ENCODE measurements at places on chromosomes 12 and 14. TPM values are rescaled to one million over a fixed set of nuclear protein-coding genes. Genes with fewer than 3 reads are reported as not detected.

DNA sequence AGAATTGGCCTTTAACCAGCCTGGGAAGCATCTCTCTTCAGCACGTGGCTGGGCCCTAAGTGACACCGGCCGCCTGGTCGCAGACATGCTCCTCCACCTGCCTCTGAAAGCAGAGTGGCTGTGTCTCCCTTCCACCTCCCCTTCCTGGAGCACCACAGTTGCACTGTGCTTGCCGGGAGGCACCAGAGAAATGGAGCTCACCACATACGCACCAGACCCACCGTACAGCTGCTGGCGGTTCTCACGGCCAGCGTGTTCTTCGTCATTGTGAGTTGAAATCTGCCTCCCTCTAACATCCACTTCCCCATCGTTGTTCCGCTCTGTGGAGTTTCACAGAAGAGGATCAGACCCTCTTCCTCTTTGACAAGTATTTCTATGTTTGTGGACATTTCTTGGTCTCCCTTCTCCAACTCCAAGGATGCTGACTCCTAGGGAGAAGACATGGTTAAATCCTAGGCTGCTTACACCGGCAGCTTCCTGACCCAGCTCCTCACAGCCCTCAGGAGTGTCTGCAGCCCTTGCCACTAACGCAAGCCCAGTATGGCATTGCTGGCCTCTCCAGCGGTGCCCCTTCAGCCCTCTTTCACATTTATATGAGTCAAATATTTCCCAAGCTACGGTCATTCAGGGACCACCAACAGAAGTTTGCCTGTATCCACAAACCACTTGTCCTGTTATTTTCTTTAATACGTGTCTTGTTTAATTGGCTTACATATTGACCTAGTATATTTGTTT is 11.5 kb upstream of the KRT5 start:
- no peak overlapping the region for H3K27ac ChIP-seq
- no peaks in the 10 kb centered on the region for H3K27me3 ChIP-seq
- no peak overlapping the region for H3K4me3 ChIP-seq
- no peak for DNase-seq
- no peaks in the 10 kb centered on the region for H3K4me1 ChIP-seq
- no peaks in the 10 kb centered on the region for H3K36me3 ChIP-seq

- no peaks in the 10 kb centered on the region for H3K4me1 ChIP-seq
- H3K36me3 ChIP-seq: no peaks in the 10 kb centered on the region
- H3K27ac ChIP-seq: no peak overlapping the region
- H3K27me3 ChIP-seq: no peaks in the 10 kb centered on the region
- DNase-seq: no peak
- no peak overlapping the region for H3K4me3 ChIP-seq
Measured at GRCh38 chr14:104101651-104102281, 16.3 kb downstream of the ASPG start.

Gene ARL1
- total RNA-seq: 48.4 TPM

Gene BEST3
- total RNA-seq: not detected

DNA sequence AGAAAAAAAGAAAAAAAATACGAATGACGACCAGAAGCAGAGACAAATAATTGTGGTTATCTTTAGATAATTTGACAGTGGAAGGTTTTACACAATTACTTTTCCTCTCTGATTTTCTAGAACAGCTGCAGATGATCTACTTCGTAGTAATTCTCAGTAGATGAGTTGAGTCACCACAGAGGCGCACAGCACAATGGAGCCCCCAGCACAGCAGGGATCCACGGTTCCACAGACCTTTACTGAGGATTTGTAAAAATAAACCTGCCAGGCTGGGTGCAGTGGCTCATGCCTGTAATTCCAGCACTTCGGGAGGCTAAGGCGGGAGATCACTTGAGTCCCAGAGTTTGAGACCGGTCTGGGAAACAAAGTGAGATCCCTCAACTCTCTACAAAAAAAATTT is 29.3 kb downstream of the AMN start:
- DNase-seq: no peak
- H3K27me3 ChIP-seq: no peaks in the 10 kb centered on the region
- no peak overlapping the region for H3K4me3 ChIP-seq
- no peak overlapping the region for H3K27ac ChIP-seq
- peaks cover 24% of the 10 kb centered on the region for H3K4me1 ChIP-seq

DNA sequence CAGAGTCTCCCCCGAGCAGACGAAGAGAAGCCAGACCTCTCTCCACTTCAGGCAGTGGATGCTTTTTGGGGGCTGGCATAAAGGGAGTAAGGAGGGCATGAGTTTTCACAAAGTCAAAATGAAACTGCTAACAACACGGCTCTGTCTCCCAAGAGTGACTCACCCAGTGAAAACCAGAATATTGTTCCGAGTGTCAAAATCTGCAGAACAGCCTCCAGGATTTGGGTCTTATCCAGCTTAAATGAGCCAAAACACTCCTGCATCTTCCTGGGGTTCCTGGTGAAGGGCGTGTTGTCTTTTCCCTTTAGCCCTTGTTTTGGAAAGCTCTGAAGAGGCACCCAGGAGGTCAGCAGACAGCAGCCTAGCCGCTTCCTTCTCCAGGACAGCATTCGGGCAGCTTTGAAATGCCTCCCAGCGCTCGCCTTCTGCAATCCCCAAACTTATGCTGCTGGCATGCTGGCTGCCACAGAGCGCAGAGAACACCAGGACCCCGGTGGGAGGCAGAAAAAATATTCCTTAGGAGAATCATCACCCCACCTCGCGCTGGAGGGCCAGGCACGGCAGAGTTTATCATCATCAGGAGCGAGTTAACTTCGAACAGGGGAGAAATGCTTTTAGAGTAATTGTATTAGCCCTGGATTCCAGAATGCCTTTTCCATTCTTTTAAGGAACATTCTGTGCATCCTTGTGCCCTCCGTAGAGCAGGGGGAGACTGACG is 117.7 kb upstream of the NCOR2 start:
- H3K27ac ChIP-seq: no peak overlapping the region
- no peak overlapping the region for H3K4me3 ChIP-seq
- peaks cover 34% of the 10 kb centered on the region for H3K4me1 ChIP-seq
- peak; percentile 7 for DNase-seq
- H3K27me3 ChIP-seq: no peaks in the 10 kb centered on the region

Gene C3AR1
- 0.21 TPM for total RNA-seq

Gene OR10P1
- total RNA-seq: not detected

- peaks cover 36% of the 10 kb centered on the region for H3K4me1 ChIP-seq
- DNase-seq: peak; percentile 58
- peak overlapping the region; percentile 94 for H3K27ac ChIP-seq
- H3K36me3 ChIP-seq: peaks cover 9% of the 10 kb centered on the region
- no peaks in the 10 kb centered on the region for H3K27me3 ChIP-seq
Measured at GRCh38 chr12:14774906-14775635, 28.2 kb downstream of the WBP11 start.

GRCh38 chr12:20578142-20578541 is 117.0 kb upstream of the SLCO1C1 start:
- no peaks in the 10 kb centered on the region for H3K27me3 ChIP-seq
- DNase-seq: no peak
- H3K36me3 ChIP-seq: no peaks in the 10 kb centered on the region

Gene GPR135
- 0.67 TPM for total RNA-seq

GRCh38 chr12:4460761-4461160 is 15.1 kb upstream of the FGF6 start:
- no peaks in the 10 kb centered on the region for H3K36me3 ChIP-seq
- no peaks in the 10 kb centered on the region for H3K4me1 ChIP-seq
- H3K4me3 ChIP-seq: no peak overlapping the region
- H3K27me3 ChIP-seq: no peaks in the 10 kb centered on the region
- H3K27ac ChIP-seq: no peak overlapping the region
- no peak for DNase-seq

DNA sequence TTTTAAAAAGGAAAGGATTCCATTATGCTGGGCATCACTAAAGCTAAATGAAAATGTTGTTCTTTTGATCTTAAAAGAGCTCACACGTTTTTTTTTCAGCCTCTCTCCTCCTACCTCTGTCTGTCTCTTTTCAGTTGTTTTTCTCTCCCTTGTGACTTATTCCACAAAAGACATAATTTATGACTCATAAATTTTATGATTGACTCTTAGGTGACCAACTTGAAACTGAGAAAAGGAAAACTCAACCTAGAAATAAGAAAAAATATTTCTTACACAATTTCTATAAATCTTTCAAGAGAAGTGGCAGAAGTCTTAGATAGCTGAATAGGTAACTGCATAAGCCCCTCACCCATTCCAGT is 227.7 kb upstream of the DDHD1 start:
- H3K36me3 ChIP-seq: no peaks in the 10 kb centered on the region
- no peak overlapping the region for H3K27ac ChIP-seq
- H3K4me3 ChIP-seq: no peak overlapping the region
- peaks cover 14% of the 10 kb centered on the region for H3K4me1 ChIP-seq
- DNase-seq: no peak

- peaks cover 51% of the 10 kb centered on the region for H3K4me1 ChIP-seq
- no peaks in the 10 kb centered on the region for H3K27me3 ChIP-seq
- H3K27ac ChIP-seq: no peak overlapping the region
- H3K4me3 ChIP-seq: no peak overlapping the region
- DNase-seq: peak; percentile 16
Measured at GRCh38 chr12:45743247-45743646, 13.7 kb downstream of the ARID2 start.

- H3K4me3 ChIP-seq: no peak overlapping the region
- peaks cover 6% of the 10 kb centered on the region for H3K4me1 ChIP-seq
- no peaks in the 10 kb centered on the region for H3K36me3 ChIP-seq
Measured at GRCh38 chr12:107406932-107407331, 278.7 kb upstream of the PWP1 start.

- H3K27ac ChIP-seq: no peak overlapping the region
- DNase-seq: no peak
- no peaks in the 10 kb centered on the region for H3K4me1 ChIP-seq
Measured at GRCh38 chr12:73659802-73660201, 877.8 kb upstream of the ATXN7L3B start.

GRCh38 chr12:30806989-30807694 is 52.4 kb upstream of the CAPRIN2 start:
- no peak overlapping the region for H3K4me3 ChIP-seq
- DNase-seq: peak; percentile 12
- H3K27me3 ChIP-seq: peaks cover 14% of the 10 kb centered on the region
- H3K4me1 ChIP-seq: no peaks in the 10 kb centered on the region

GRCh38 chr12:122790393-122791075 is 16.2 kb downstream of the CCDC62 start:
- no peak overlapping the region for H3K4me3 ChIP-seq
- H3K36me3 ChIP-seq: no peaks in the 10 kb centered on the region
- H3K27me3 ChIP-seq: no peaks in the 10 kb centered on the region
- no peak for DNase-seq
- H3K4me1 ChIP-seq: no peaks in the 10 kb centered on the region

DNA sequence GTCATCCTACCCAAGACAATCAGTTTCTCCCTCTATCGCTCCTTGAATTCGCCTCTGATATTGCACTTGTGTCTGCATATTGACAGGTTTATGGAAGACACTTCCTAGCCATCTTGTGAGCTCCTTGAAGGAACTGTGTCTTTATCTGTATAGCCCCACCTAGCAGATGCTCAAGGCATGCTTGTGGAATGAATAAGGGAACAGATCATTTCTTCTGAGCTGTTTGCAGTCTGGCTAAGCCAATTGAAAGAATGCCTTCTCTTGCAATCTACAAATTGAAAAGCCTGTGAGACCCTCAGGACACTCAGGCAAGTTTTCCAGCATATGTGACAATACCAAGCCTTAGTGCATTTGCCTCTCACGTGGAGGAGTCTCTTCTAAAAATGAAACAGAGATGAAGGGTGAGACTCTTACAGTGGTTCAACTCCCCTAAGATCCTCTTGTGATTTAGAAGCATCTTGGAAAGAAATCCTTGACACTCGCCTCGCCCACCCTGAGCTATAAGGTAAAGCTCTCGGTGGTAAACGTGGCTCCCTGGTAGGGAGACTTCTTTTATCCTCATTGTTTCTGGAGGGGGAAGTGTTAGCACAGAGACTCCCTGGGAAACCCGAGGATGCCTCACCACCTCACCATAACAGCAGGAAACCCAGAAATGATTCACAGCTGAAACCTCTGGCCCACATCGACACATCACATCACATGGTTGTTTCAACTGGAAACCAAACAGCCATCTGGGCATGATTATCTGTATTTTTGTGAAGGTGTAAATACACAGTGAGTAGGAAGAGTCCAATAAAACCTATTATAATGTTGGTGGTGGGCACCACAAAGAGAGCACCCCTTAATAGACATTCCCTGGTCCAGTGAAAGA is 112.3 kb upstream of the BCL2L14 start:
- no peaks in the 10 kb centered on the region for H3K36me3 ChIP-seq
- H3K4me3 ChIP-seq: peak overlapping the region; percentile 32
- peaks cover 11% of the 10 kb centered on the region for H3K27me3 ChIP-seq
- H3K27ac ChIP-seq: peak overlapping the region; percentile 73
- H3K4me1 ChIP-seq: peaks cover 32% of the 10 kb centered on the region

DNA sequence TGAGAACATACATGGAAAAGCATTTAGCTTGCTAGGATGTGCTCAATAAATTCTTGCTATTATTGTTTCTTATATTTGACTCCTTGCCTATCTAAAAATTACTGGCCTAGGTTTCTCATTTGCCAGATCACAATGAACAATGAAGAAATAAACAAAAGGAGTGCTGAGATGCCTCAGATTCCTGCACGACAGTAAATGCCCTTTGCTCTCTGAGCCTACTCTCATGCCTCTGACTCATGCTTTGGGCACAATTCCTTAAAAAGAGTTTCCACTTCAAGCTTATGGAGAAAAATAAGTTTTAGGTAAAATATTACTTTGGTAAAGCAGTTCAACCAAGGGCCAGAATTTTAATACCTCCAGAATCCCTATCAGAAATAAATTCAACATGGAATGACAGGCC is 30.9 kb downstream of the GRIN2B start:
- H3K27ac ChIP-seq: no peak overlapping the region
- no peak for DNase-seq
- H3K4me1 ChIP-seq: no peaks in the 10 kb centered on the region
- no peaks in the 10 kb centered on the region for H3K36me3 ChIP-seq
- H3K27me3 ChIP-seq: no peaks in the 10 kb centered on the region

- no peak for DNase-seq
- H3K4me1 ChIP-seq: peaks cover 42% of the 10 kb centered on the region
- H3K27me3 ChIP-seq: no peaks in the 10 kb centered on the region
- H3K4me3 ChIP-seq: no peak overlapping the region
- H3K36me3 ChIP-seq: peaks cover 24% of the 10 kb centered on the region
Measured at GRCh38 chr12:57340104-57340503, 89.1 kb upstream of the STAC3 start.

Gene RFX4
- total RNA-seq: not detected

GRCh38 chr14:99514552-99515300 is 33.5 kb downstream of the CCNK start:
- no peak for DNase-seq
- H3K27me3 ChIP-seq: no peaks in the 10 kb centered on the region
- no peak overlapping the region for H3K27ac ChIP-seq
- H3K36me3 ChIP-seq: no peaks in the 10 kb centered on the region
- H3K4me1 ChIP-seq: no peaks in the 10 kb centered on the region

GRCh38 chr14:50290306-50290705 is 21.7 kb downstream of the L2HGDH start:
- no peaks in the 10 kb centered on the region for H3K27me3 ChIP-seq
- DNase-seq: no peak
- H3K36me3 ChIP-seq: peaks cover 16% of the 10 kb centered on the region
- no peaks in the 10 kb centered on the region for H3K4me1 ChIP-seq

Gene SNW1
- total RNA-seq: 117 TPM

- no peak overlapping the region for H3K4me3 ChIP-seq
- H3K36me3 ChIP-seq: no peaks in the 10 kb centered on the region
- DNase-seq: no peak
- H3K4me1 ChIP-seq: peaks cover 2% of the 10 kb centered on the region
- H3K27ac ChIP-seq: no peak overlapping the region
Measured at GRCh38 chr12:124218243-124218560, 76.7 kb upstream of the RFLNA start.
